ENCODE measurements at places on chromosomes 12 and 14.
A peak's percentile ranks its signal among the peaks of the same experiment; 100 is the strongest.

DNA sequence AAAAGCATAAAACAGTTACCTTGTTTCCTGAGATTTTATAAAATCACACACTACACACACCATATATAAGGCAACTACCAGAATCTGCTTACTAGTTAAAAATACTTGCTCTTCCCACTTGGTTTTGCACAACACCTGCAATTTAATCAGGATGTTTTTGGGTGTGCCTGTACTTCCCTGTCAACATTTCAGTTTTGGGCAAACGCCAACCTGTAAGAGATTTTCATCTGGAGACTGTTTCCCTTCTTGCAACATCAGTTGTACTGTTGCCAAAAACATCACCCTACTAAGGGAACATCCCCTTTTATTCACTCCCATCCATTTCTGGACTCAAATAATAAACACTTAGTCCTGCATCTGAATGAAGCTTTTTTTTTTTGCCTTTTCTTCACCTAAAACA, 172.3 kb downstream of the DUSP6 start:
- DNase-seq: no peak

DNA sequence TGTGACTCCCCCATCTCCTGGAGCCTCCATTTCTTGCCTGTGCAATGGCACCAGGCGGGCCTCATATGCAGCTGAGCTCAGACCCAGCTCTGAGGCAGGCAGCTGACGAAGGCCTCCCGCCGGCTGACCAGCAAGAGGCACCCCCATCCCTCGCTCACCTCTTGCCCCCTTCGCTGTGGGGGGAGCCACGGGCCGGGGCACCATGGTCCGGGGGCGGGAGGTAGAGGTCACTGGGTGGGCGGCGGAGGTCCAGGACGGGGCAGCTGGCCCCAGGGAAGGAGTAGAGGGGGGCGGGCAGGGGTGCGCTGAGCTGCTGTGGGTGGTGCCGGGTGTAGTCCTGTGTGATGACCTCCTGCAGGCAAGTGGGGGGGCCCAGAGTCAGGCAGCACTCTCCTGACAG, 39.4 kb downstream of the RFLNA start:
- no peak for DNase-seq

- no peak for DNase-seq
Observed at GRCh38 chr12:110475426-110475825, 6.8 kb downstream of the FAM216A start.

DNA sequence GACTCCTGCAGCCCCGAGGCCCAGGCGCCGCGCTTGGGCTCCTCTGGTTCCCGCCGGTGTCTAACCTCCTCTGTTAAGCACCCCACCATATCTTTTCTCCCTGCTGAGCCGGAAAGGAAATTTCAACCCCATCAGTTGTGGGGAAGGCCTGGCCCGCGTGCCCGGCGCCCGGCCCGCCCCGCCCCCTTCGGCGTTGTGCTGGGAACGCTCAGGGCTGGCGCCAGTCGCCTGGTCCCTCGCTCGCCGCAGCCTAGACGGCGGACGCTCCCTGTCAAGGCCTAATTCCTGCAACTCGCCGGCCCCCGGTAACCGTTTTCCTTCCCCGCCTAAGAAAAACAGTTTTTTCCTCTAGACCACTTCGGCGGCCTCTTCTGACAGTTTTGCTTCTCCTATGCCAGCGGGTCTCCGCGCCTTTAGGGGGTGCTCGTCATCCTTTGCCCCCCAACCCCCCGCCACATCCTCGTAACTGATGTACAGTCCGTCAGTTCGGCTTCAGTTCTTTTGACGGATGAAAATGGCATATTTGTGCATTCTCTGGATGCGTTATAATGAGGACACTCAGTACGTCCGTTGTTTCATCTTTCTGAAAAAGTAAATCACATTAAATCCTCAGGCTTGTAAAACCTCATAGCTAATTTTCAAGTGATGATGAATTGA, 506 bp upstream of the NAP1L1 start:
- DNase-seq: peak; percentile 63

- DNase-seq: no peak
Observed at GRCh38 chr12:9364224-9365176, 156.3 kb upstream of the PZP start.

DNA sequence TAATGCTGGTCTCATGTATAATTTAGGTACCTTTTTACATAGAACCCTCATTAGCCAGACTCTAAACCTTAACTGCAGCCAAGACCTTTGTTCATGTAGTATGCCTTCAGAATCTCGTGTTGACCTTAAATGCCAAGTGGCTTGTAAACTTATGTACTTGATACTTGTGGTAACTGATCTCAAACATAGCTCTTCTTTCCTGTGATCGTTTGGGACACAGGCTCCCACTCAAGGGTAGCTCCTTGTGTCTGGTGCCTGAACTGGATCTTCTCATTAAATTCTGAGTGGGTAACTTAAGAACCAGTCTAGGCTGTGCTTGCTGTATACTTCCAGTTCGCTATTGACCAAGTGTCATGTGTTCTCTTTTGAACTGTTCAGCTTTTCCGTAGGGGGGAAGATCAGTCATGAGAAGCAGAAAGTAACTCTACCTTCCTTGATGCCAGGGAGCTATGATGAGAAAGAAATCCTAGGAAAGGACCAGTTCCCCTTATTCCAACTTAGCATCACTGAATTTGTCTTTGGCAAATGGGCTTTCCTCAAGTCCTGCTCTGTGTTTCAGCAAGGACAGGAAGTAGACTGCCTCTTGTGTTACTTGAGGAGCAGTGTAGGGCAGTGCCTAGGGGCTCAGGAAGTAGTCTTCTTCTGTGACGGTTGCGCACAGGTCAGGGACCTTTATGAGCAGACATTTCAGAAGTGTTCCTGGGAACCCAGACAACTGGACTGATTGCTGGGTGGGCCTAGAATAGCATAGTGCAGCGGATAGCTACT, 2.5 kb downstream of the LGALS3 start:
- no peak for DNase-seq

- DNase-seq: no peak
Observed at GRCh38 chr14:84825481-84826251, 704.3 kb upstream of the FLRT2 start.

DNA sequence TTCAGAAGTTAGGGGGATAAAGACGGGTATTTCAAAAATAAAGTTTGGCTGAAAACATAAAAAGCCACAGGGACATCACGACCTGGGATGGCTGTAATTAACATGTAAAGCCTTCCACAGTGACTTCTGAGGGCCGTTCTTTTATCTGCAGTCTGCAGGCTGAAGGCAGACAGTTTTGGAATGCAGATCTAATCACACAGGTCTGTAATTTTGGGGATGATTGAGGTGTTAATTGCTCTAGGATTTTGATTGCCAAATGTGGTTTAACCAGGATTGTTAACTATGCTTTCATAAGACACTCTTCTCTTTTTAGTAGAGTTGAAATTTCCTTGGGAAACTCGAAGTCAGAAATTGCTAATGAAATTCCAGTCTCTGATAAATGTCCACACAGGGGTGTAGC, 355.5 kb downstream of the ATP23 start:
- no peak for DNase-seq

- no peak for DNase-seq
Observed at GRCh38 chr12:116631619-116632018, 72.4 kb downstream of the MAP1LC3B2 start.

GRCh38 chr14:48536318-48536717, 860.9 kb upstream of the MDGA2 start:
- no peak for DNase-seq

- DNase-seq: no peak
Observed at GRCh38 chr14:34682787-34683321, 31.5 kb downstream of the CFL2 start.

DNA sequence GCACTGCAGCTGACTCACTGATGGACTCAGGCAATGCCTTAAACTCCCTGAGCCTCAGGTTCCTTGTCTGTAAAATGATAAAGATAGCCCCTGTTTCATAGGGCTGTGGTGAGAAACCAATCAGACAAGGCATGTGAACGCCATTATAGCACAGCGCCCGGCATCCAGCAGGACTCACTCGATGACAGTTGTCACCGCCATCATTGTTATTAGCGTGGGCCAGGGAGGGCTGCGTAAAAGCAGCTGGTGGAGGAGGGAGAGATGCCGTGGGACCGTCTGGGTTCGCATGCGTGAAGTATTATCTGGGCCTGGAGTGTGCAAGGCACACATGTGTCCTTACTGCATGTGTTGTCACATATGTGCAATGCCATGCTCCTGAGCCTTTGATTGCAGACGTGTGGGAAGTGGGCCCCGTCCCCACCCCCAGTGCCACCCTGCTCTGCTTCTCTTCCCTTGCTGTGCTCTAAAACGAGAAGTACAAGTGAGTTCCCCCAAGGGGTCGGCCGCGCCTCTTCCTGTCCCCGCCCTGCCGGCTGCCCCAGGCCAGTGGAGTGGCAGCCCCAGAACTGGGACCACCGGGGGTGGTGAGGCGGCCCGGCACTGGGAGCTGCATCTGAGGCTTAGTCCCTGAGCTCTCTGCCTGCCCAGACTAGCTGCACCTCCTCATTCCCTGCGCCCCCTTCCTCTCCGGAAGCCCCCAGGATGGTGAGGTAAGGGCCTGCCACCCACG, at the start of gene PTPN6:
TSS of gene PTPN6 (plus strand) at position 546 of the 730 bp plus-strand sequence. CDS start at position 703, 157 bp downstream.
- DNase-seq: no peak

GRCh38 chr12:102675672-102676071, 195.3 kb upstream of the IGF1 start:
- no peak for DNase-seq

- no peak for DNase-seq
Observed at GRCh38 chr12:24902511-24903328, 46.2 kb downstream of the BCAT1 start.

DNA sequence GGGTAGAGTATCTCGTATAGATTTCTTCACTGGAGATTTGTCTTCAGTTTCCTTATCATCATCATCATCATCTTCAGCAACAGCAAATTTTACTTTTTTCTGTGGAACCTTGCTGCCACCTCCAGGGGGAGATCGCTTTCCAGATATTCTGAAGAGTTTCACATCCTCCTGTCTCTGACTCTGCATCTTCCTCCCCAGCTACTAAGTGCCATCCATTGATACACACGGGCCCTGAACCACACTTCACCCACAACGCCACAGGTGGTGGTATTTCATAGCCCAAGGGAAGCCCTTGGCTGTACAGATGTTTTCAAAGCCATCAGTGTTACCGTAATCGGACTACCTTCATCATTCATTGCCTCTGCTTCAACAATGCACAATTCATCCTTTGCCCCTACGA, 82.2 kb downstream of the PPP2R5C start:
- no peak for DNase-seq

DNA sequence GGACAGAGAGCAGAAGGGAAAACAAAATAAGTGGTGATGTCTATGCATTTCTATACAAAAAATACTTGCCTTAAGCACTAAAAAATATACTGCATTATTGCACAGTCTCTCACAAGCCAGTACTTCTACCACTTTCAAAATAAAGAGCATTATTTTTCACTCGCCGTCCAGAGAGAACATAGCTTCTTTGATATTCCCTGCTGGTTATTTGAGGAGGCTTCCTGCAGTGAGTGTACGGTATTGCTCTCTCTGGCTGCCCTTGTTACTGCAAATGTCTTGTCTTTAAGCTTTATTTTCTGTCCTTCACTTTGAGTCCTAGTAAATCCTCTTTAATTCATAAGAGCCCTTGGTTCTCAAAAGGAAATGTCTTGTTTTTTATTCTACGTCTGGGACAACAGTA, 81.1 kb downstream of the EML1 start:
- no peak for DNase-seq

- no peak for DNase-seq
Observed at GRCh38 chr12:109517619-109518018, 40.2 kb downstream of the UBE3B start.

- no peak for DNase-seq
Observed at GRCh38 chr12:41162461-41162860, 25.7 kb upstream of the PDZRN4 start.

DNA sequence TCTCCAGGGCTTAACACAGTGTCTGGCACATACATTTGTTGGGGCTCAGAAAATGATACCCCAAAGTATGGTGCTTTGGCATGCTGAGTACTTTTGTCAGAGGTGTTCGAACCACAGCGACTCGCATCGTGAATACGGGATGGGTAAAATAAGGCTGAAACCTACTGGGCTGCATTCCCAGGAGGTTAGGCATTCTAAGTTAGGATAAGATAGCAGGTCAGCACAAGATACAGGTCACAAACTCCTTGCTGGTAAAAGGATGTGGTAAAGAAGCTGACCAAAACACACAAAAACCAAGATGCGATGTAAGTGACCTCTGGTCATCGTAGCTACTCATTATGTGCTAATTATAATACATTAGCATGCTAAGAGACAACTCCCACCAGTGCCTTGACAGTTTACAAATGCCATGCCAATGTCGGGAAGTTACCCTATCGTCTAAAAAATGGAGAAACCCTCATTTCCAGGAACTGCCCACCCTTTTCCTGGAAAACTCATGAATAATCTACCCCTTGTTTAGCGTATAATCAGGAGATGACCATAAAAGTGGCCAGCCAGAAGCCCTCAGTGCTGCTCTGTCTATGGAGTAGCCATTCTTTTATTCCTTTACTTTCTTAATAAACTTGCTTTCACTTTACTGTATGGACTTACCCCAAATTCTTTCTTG, 3.3 kb upstream of the AEBP2 start:
- DNase-seq: no peak

DNA sequence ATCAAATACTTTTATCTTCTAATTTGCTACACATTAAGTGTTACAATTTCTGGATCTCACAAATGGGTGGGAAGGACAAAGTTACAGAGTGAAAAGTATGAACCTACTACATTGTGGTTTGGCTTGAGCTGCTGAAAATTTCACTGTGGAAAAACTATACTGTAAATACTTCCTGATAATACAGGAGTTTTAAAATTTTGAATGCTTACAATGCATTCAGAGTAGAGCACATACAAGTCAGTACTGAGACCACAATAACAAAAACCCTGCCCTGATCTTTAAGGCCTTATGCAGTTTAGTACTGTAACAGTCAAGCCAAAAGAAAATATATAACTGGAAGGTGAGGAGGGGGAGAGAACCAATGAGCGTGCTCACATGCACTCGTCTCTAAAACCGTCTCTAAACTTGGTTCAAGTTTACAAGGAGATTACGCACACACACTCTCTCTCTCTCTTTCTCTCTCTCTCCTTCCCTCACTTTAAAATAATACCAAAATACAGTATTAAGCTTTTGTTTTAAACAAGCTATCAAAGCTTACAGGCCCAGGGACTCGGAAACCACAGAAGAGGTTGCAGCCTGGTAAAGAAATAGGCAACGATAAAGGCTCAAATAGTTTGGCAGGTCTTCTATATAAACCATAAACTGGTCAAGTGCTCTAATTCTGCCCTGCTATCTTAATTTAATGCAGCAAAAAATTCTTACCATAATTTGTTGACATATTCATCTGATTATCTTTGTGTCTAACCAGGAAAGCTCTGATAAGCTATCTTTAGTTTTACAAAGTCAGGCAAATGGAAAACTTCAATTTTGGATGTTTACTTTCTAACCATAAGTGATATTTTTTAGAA, 58.0 kb downstream of the ATF7 start:
- DNase-seq: no peak

DNA sequence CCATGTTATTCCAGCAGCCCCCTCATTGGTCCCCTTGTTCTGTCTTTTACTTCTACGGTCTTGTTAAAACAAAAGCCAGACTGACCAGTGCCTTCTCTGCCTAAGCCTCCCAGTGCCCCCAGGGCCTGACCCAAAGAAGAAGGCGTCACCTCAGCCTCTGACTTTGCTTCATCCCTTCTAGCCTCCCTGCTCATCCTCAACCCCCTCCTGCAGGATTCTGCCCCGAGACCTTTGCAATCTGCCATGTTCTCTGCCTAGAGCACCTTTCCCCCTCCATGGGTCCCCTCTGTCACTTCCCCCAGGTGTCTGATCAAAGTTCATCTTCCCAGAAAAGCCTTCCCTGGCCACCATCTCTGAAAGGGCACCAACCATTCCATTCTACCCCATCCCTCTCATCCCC, 7.9 kb upstream of the RBM19 start:
- DNase-seq: no peak
